Activated naive CD4-positive, alpha-beta T cell (primary cell): ENCODE measurements at places on chromosomes 16 and 17.

- no peak for DNase-seq
Measured at GRCh38 chr17:56887105-56887504, 26.7 kb downstream of the TRIM25 start.

GRCh38 chr16:78195797-78196196, 96.3 kb downstream of the WWOX start:
- no peak for DNase-seq

- DNase-seq, result no peak
Measured at GRCh38 chr17:44758414-44759085, at the start of gene ADAM11. Gene ADAM11 (plus strand): TSS chr17:44758988. CDS start chr17:44759200, 212 bp downstream.

DNA sequence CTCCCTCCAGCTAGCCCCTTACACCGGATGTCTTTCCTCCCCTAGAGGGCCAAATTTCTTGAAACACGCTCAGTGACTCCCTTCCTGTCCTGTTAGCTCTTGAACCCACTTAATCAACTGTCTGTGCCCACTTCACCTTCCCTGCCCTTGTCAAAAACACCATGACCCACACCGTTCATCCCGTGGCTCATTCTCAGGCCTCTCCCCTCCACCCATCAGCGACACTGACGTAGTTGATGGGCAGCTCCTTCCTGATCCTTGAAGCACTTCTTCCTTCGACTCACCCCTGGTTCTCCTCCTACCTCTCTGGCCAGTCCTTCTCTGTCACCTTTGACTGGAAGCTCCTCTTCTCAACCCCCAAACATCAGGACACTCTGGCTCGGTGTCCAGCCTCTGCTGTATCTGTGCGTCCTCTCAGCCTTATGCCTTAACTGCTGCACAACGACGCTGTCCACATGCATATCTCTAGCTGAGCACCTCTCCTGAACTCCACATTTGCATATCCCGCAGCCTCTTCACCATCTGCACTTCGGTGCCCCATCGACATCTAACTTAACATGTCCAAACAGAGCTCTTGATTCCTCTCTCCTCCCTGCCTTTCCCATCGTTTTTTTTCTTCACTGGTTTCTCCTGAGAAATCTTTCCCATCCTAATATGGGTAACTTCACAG, 39.3 kb upstream of the CCDC182 start:
- DNase-seq, result no peak

- DNase-seq, result no peak
Measured at GRCh38 chr16:86955136-86955855, 361.9 kb downstream of the C16orf95 start.

GRCh38 chr17:36911001-36911400, 26.3 kb upstream of the LHX1 start:
- no peak for DNase-seq

GRCh38 chr16:53207810-53208752, 153.3 kb downstream of the CHD9 start:
- no peak for DNase-seq
